ENCODE measurements at places on chromosomes 7 and 10. TPM values are rescaled to one million over a fixed set of nuclear protein-coding genes. Genes with fewer than 3 reads are reported as not detected.
A peak's percentile ranks its signal among the peaks of the same experiment; 100 is the strongest.

GRCh38 chr7:86708031-86708680 lies 64.4 kb downstream of the GRM3 start:
- ATAC-seq: no peak

- ATAC-seq: peak; percentile 52
Measured at GRCh38 chr10:29554660-29555059, 80.1 kb downstream of the SVIL start.

DNA sequence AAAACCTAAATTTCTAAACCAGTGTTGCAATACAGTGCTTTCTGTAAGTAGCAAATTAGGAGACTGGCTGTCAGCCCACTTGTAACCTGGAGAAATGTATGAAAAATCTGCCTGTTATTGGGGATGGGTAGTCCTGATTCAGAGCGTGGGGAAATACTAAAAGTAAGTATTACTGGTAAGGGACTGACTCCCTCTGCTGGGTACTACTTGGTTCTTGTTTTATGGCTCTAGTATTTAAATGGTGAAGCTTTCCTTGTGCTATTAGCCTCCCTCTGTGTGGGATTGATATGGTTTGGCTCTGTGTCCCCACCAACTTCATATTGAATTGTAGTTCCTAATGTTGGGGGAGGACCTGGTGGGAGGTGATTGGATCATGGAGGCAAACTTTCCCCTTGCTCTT lies 886.1 kb downstream of the SORCS1 start:
- ATAC-seq: no peak

DNA sequence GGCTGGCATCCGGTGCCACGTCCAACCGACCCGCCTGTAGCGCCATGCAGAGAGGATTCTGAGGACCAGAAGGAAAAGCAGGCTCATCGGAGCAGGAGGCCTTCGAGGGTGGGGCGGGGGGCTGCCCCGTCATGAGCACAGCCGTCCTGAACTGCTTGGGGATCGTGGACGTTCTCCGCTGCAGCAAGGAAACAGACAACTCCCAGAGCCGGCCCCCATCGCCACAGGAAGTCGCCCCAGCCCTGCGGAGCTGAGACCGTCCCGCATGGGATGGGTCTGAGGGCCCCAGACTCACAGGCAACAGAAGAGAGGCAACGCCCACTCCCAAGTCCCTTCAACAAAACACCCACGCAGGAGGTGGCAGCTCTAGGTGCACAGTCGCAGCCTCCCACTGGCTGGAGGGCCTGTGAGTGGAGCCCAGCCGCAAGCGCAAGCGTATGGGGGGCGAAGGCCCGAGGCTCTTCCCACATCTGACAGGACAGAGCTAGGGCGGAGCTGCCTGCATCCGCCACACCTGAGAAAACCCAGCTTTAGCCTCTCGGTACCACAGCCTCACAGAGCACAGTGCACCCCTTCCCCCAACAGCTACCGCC lies 64.7 kb upstream of the TNRC18 start:
- no peak for ATAC-seq

GRCh38 chr10:682931-683447 lies 6.5 kb downstream of the DIP2C start:
- peak; percentile 65 for ATAC-seq

GRCh38 chr10:78224602-78225001 lies 190.9 kb downstream of the RPS24 start:
- no peak for ATAC-seq

- ATAC-seq: no peak
Measured at GRCh38 chr7:445563-446288, 73.9 kb downstream of the PDGFA start.

DNA sequence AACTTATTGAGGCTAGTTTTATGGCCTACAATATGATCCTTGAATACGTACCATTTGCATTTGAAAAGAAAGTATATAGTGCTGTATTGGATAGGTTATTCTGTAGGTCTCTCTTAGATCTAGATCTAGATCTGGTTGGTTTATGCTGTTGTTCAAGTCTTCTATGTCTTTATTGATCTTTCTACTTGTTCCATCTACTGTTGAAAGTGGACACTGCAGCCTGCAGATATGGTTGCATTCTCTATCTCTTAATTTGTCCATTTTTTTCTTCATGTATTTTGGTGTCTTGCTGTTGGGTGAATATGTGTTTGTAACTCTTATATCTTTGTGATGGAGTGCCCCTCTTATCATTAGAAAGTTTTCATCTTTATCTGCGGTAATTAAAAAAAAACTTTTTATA lies 139.4 kb upstream of the PCDH15 start:
- ATAC-seq: no peak

DNA sequence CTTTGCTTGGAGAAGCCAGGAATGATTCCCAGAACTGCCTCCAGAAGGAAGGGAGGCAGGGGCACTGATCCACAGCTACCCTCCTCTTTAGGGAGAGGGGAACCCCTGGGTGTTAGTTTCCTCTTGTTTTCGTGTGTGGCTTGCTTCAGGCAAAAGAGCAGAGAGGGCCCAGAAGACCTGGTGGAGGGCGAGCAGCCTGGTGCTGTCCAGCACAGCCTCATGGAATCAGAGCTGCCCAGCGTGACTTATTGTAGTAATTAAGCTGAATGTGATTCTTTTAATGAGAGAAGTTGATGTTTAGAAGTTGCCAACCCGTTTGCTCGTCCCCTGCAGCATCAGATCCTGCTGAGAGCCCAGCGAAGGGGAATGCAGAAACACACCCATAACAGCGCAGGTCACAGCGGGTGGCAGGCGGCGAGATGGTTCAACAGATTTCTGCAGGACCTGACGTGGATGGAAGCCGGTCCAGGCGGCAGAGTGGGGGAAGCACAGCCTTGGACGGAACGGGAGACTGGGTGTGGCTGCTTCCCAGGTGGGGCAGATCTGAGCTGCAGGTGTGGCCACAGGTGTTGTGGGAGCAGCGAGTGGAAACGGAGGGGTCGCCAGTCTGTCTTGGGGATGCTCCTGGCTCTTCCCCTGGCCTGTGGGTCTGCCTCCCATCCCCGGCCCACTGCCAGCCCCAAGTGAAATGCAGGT lies 53.7 kb upstream of the SHH start:
- ATAC-seq: no peak

- ATAC-seq: peak; percentile 17
Measured at GRCh38 chr7:79612022-79612421, 158.6 kb upstream of the MAGI2 start.

DNA sequence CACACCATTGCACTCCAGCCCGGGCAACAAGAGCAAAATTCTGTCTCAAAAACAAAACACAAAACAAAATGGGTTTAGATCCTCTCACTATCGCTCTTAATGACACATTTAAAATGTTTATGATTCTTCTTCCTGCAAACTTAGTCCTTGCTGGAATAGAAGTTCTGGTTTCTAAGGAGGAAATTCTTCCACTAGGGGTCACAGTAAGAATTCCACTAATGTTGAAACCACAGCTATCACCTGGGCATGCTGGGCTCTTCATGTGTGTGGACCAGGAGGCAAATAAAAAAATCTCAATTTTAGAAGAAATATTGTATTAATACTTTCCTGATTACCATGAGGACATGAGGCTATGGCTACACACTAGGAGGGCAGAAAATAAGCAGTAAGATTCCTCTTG lies 915.8 kb downstream of the TYW1 start:
- no peak for ATAC-seq

DNA sequence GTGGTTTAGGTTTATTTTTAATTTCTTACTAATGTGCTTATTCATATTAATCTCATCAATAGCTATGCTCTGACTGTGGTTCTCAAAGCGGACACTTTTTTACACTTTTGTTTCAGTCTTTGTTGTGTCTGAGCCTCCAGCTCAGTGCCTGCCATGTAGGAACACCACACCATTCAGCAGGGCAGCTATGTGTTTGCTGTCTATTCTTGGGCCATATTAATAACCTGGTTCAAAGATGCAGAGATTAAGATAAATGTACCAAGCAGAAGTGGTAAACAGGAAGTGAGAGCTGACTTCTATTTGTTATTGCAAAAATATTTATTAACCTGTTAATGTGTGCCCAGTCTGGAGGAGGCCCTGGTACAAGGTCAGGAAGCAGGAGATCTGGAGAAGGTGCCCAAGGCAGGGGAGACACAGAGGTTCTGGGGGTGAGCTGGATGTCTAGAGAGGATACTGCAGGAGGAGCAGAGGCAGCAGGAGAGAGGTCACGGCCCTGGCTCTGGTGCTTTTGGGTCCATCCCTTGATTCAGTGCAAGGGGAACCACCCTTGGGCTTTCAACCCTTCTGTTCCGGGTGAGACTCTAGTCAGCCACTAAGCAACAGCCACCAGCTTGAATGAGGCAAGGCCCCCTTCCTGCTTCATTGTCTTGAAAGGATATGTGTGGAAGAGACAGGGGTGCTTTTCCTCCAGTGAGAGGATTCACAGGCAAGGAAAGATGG lies 1.9 kb downstream of the TBXAS1 start:
- no peak for ATAC-seq

- peak; percentile 65 for ATAC-seq
Measured at GRCh38 chr7:40008223-40008815, 58.3 kb downstream of the CDK13 start.

DNA sequence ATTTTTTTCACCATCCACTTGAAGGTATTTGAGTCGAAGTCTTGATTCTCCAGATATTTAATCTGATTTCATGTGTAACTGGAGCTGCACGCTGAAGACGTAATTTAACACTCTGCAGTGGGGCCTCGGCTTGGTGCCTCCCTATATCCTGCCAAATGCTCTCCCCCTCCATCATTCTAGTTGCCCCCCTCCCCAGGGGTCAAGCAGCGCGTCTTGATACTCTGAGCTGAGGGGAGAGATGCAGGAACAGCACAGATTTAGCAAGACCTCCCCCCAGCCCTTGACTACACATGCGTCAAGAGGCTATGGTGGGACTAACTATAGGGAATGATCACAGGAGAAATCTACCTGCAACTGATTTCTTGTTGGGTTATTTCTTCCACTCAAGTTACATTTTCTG lies 85.8 kb downstream of the PRPF18 start:
- no peak for ATAC-seq

DNA sequence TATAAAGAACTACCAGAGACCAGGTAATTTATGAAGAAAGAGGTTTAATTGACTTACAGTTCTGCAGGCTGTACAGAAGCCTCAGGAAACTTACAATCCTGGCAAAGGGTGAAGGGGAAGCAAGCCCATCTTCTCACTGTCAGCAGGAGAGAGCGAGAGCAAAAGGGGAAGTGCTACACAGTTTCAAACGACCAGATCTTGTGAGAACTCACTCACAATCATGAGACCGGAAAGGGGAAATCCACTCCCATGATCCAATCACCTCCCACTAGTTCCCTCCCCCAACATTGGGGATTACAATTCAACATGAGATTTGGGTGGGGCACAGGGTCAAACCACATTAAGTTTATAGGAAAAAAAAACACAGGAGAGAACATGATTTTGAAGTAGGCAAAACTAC lies 222.1 kb upstream of the SHH start:
- ATAC-seq: no peak

DNA sequence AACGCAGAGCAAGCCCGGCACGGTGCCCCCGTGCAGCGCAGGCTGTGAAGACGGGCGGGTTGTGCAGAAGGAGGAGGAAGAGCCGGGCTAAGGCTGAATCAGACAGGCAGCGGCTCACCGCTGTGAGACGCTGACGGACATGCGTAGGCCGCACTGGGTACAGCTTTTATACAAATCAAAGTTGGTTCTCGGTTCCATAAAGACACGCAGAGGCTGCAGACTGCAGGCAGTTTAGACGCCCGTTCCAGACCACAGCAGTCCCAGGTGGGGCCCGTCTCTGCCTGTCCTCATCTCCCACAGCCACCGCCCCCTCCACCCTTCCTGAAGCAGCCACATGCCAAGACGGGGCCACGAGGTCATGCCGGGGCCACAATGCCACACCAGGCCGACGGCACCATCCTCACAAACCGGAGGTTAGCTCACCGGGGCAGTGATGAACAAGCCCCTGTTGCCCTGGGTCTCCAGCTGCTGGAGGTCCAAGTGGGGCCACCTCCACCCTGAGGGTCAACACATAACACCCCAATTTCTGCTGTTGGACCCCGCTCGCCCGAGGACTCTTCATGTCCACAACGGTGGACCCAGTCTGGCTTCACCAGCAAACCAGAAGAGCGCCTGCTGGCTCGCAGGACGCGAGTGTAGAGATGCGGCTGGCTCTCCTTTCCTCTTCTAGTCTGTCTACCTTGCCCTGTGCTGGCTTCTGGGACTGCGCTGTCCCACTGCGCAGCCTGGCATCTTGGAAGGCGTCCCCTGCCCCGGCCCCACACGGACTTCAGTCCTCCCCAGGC lies 227.2 kb downstream of the ELFN1 start:
- ATAC-seq: no peak

GRCh38 chr7:105133986-105134655 lies 120.1 kb downstream of the KMT2E start:
- ATAC-seq: no peak

GRCh38 chr10:70834441-70835151 lies 18.8 kb downstream of the SGPL1 start:
- no peak for ATAC-seq

DNA sequence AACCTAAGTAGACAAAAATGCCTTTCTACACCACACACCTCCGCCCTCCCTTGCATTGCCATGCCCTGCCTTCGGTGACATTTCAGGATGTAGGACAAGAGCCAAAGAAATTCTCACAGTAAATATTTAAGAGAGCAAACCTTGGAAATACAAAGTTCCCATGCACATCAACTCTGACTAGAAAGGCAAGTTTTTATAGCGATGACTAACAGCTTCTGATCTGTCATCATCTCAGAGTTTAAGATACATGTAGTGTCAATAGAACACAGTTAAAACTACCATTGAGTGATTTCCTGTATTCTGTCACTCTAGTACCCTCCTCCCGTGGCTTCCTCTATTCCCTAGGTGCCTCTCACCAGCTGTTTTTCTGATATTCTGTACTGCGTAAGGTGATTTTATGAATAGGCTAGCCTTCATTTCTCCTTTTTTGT lies 20.7 kb downstream of the SLC16A9 start:
- ATAC-seq: no peak

GRCh38 chr7:109176661-109177060 lies 607.0 kb downstream of the DNAJB9 start:
- no peak for ATAC-seq

- ATAC-seq: no peak
Measured at GRCh38 chr10:110455446-110455845, 42.3 kb upstream of the DUSP5 start.

GRCh38 chr10:11454958-11455566 lies 156.4 kb downstream of the USP6NL start:
- ATAC-seq: no peak

- no peak for ATAC-seq
Measured at GRCh38 chr10:3278771-3279170, 106.2 kb upstream of the PITRM1 start.

DNA sequence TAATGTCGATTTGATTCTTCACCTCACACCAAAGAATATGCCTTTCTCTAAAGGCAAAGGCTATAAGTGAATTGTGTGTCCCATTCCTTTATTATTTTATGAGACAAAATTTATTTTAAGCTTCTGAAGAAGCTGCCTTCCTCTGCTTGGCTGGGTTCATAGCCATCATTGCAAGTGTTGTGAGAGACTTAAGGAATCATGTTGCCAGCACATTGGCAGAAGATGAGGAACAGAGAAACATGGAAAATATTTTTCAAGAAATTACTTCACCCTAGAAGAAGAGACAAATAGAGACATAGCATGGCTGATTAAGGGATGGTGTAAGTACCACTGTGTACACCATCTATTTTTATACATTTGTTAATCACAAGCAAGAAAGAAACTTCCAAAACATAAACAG lies 230.1 kb upstream of the SEMA3E start:
- ATAC-seq: no peak

GRCh38 chr10:88194961-88195367 lies 331.5 kb downstream of the PTEN start:
- no peak for ATAC-seq

RHOBTB1 gene
- 2.8 TPM for total RNA-seq

SPRN gene
- total RNA-seq: 2.2 TPM

ERVW-1 gene
- 3.8 TPM for total RNA-seq

BAIAP2L1 gene
- 0.81 TPM for total RNA-seq

KAT6B gene
- total RNA-seq: 50.0 TPM

KLF14 gene
- 0.06 TPM for total RNA-seq

PDE6C gene
- total RNA-seq: 0.19 TPM

COL26A1 gene
- total RNA-seq: 16.4 TPM

TACC2 gene
- total RNA-seq: 47.8 TPM
